C1 segment of cervical spinal cord (tissue), 14 donors: ENCODE measurements at places on chromosomes 5 and 9.

DNA sequence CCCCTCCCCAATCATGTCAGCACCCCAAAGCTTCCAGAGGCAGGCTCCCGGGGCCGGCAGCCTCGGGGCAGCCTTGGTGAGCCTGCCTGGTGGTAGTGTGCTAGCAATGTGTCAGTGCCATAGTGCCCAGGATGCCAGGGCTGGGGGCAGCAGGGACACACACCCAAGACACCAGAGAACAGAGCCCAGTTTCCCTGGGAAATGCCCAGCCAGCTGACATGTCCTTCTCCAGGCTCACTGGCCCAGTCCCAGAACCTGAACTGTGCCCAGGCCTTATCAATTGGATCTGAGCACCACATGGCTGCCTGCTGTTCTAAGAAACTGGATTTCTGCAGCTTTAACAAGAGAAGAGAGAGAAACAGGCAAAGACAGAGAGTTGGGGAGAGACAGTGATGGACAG is 74.9 kb upstream of the LRRTM2 start:
- DNase-seq, result no peak

DNA sequence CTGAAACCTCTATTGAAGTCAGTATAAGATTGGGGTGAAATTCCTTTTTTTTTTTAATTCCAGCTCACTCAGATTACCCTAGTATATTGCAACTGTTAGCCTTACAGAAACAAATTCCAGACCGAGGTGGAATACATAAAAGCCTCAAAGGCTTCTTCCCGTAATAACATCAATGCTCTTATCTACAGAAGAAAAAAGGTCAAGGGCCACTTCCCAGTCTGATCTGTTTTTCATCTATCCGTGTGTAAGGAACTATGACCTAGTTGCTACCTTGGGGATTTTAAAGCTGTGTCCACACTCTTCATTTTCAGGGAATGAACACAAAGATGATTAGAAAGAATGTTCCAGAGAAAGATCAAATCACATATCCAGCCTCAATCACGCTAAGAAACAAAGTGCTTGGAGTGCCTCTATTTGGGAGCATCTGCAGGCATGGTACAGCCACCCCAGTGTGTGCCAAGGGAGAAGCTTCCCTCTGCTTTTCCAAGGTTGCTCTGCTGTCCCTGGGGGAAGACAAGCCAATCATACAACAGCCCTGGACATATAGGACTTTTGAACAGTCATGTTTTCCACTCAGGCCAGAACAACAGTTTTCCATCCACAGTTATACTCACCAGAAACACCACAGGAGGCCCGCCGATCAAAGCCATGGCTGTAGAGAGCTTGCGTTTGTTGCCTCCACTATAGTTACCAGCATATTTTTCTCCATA is 23.5 kb downstream of the NIPSNAP3B start:
- DNase-seq, result no peak

- no peak for DNase-seq
Observed at GRCh38 chr9:131465401-131465800, 37.3 kb upstream of the POMT1 start.

DNA sequence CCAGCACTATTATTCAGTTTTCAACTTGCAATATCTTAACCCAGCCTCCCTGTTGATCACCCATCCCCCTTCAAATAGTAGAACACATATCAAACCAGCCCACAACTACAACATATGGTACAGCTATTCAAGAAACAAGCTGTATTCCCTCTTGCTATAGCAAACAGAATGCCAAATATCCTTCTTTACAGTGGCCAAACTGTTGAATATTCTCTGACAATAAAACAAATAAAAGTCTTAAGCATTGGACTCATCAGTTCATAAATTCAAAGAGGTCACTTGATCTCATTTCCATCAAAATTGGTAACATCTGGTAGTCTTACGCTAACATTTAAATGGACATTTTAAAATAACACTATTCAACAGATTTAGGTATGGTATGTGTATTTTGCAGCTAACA is 350.8 kb downstream of the EFNA5 start:
- no peak for DNase-seq

GRCh38 chr5:173391031-173391430 is 62.8 kb upstream of the STC2 start:
- DNase-seq, result peak; percentile 24

- no peak for DNase-seq
Observed at GRCh38 chr5:57034201-57034916, 82.4 kb upstream of the MIER3 start.

DNA sequence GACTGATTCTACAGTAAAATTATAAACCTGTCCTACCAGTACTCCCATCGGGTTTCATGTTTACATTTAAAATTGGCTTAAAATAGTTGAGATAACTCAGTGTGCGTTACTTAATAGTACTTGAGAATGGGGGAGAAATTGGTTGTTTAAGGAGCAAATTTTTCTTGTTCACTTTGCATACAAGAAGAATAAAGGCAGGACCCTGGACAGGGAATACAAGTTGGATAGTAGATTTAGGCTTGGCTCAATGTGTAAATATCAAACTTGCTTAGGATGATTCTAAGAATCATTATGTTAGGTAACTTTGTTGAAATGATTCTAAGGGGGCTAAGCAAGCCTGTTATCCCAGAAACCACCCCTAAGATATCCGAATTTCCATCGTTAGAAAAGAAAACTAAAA is 448.4 kb upstream of the TLE4 start:
- no peak for DNase-seq

- DNase-seq, result no peak
Observed at GRCh38 chr5:179615203-179615602, 8.3 kb downstream of the HNRNPH1 start.

DNA sequence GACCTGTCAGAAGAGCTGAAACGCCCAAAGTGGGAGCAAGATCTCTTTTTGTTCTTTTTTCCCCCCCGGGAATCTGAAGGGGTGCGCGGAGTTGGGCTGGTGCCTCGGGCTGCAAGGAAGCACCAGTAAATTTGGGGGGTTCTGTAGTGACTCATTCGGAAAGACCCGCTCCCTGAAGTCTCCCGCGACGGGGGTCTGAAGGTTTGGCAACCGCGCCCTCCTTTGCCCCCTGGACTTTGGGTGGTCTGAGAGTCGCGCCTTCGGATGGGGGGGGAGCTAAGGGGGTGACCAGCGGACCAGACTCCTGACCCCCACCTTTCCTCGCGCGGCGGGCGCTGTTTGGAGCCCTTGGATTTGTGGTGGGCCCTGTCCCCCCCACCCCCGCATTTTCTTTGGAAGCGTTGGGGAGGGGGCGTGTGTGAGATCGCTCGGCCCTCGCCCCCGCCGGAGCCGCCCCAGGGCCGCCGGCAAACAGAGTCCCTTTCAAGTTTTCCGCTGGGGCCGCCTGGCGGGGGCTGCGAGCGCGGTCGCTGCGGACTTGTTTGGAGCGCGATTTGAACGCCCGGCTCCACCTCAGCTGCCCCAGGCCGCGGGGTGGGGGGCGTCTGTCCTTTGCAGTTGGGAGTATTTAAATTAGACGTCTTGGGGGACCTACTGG is 2.0 kb downstream of the CXXC5 start:
- no peak for DNase-seq

GRCh38 chr5:23223846-23224245 is 283.6 kb upstream of the PRDM9 start:
- DNase-seq, result no peak

- no peak for DNase-seq
Observed at GRCh38 chr5:160492565-160492964, 70.9 kb downstream of the PTTG1 start.

- DNase-seq, result no peak
Observed at GRCh38 chr5:60226128-60226527, 332.6 kb upstream of the PDE4D start.

DNA sequence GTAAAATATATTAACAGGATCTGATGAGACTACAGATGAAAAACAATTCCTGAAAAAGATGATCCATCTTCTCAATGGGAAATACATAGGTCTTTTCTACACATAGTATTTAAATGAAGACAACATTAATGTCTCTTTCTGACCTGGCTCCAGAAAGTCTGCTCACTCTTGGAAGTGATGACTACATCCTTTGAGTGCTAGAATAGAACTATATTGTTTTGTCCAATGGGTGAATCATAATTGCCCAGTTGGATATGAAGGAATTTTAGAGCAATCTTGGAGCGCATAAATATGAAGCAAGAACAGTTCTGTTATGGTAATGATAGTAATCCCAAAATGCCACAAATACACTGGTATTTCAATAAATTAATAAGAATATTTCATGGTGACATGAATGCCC is 322.1 kb downstream of the DEPDC1B start:
- no peak for DNase-seq

GRCh38 chr5:23257656-23258055 is 249.8 kb upstream of the PRDM9 start:
- no peak for DNase-seq
